ENCODE measurements at places on chromosomes 2 and 18.

- no peak for DNase-seq
These were observed 73.9 kb upstream of the NFATC1 start for GRCh38 chr18:79321625-79322405.

- DNase-seq, result no peak
These were observed 27.0 kb upstream of the THUMPD2 start for GRCh38 chr2:39805936-39806608.

- no peak for DNase-seq
These were observed 87.2 kb downstream of the SOWAHC start for GRCh38 chr2:109701362-109701761.

- DNase-seq, result no peak
These were observed 14.9 kb downstream of the LRPPRC start for GRCh38 chr2:43980902-43981301.

- no peak for DNase-seq
These were observed 60.2 kb upstream of the TXNDC2 start for GRCh38 chr18:9825571-9826073.
